Esophagus muscularis mucosa (tissue), 4 donors: ENCODE measurements at places on chromosomes 13 and 19. TPM values are rescaled to one million over a fixed set of nuclear protein-coding genes. Genes with fewer than 3 reads are reported as not detected.

Gene NR1H2
- total RNA-seq, result 224 TPM

Gene EDNRB
- total RNA-seq, result 56.4 TPM

DNA sequence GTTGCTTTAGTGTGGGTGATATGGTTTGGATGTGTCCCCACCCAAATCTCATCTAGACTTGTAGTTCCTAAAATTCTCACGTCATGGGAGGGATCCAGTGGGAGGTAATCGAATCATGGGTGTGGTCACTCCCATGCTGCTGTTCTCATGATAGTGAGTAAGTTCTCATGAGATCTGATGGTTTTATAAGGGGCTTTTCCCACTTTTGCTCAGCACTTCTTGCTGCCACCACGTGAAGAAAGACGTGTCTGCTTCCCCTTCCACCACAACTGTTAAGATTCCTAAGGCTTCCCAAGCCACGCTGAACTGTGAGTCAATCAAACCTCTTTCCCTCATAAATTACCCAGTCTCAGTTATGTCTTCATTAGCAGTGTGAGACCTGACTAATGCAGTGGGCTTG, 26.0 kb downstream of the OR10H4 start:
- no peaks in the 10 kb centered on the region for H3K27me3 ChIP-seq
- H3K4me3 ChIP-seq, result no peak overlapping the region
- no peak for DNase-seq
- no peaks in the 10 kb centered on the region for H3K36me3 ChIP-seq
- no peaks in the 10 kb centered on the region for H3K4me1 ChIP-seq

DNA sequence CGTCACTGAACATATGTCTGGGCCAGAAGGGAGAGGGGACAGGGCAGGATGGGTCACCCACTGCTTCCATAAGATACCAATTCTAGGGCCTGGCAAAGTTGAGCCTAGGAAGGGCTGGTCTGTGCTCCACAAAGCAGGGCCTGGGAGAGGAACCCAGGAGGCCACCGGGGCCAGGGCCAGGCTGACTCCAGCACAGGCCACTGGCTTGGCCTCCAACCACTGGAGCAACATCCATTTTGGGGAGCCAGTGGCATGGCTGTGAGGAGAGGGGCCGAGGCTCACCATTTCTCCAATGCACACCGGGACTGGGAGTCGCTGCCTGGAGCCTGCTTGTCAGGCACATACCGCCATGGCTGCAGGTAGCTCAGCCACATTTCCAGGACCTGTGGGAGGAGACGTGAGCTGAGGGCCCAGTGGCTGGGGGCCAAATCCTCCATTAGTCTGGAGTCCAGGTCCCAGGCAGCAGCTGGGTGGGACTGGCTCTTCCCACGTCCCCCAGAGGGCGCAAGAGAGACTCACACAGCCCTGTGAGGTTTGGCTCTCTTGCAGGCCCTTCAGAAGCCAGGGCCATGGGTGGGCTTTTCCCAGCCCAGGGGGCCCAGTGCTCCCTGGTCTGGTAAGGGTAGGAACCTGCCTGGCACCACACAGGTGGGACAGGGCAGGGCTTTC, 27.7 kb downstream of the TUBA3C start:
- no peak overlapping the region for H3K27ac ChIP-seq
- H3K4me3 ChIP-seq, result no peak overlapping the region
- no peaks in the 10 kb centered on the region for H3K36me3 ChIP-seq
- H3K4me1 ChIP-seq, result no peaks in the 10 kb centered on the region
- DNase-seq, result no peak

- no peak overlapping the region for H3K27ac ChIP-seq
- no peak overlapping the region for H3K4me3 ChIP-seq
- no peak for DNase-seq
- H3K4me1 ChIP-seq, result no peaks in the 10 kb centered on the region
- no peaks in the 10 kb centered on the region for H3K27me3 ChIP-seq
These were observed 517.2 kb upstream of the SLITRK1 start for GRCh38 chr13:84399320-84400085.

Gene ZNF579
- 9.3 TPM for total RNA-seq

Gene KANK3
- 36.0 TPM for total RNA-seq
